Activated naive CD8-positive, alpha-beta T cell treated with anti-CD3 and anti-CD28 coated beads for 36 hours (primary cell): ENCODE measurements at places on chromosomes 1 and 21.

DNA sequence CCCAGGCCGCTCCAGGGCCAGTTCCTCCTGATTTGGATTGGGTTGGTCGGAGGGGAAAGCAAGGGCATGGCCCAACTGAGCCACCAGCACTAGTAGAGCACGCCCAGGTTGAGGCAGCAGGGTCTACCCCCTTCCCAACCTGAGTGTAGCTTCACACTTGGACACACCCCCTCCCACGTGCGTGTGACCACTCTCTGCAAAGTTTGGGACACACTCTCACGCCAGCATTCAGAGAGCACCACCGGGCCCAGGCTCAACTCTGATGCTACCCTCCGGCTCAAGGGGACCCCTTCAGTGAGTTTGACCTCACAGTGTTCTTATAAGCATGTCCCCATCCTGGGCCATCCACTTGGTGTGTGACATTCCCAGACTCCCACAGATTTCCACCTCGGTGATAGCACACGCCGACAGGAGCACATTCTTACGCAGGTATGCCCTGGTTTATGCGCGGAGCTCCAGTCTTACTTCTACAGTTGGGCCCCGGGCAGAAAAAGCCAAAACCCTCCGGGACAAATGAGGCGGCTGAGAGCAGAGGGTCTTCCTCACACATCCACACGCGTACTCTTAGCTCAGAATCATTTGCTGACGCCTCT, 3.0 kb upstream of the DMRTA2 start:
- DNase-seq, result no peak

DNA sequence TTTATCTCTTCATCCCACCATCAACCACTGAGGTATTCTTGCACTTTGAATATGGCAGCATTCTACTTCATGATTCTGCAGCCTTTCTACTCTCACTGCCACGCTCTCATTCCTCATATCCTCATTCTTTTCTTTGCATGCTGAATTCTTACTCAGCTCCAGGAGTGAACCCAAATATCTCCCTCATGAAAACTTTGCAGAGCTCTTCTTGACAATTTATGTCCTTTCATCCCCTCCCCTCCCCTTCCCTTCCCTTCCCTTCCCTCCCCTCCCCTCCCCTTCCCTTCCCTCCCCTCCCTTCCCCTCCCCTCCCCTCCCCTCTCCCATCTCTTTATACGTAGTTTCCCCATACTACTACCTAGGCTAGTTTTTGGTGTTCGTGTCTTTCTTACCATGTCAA, 363.9 kb downstream of the RYR2 start:
- DNase-seq, result no peak

DNA sequence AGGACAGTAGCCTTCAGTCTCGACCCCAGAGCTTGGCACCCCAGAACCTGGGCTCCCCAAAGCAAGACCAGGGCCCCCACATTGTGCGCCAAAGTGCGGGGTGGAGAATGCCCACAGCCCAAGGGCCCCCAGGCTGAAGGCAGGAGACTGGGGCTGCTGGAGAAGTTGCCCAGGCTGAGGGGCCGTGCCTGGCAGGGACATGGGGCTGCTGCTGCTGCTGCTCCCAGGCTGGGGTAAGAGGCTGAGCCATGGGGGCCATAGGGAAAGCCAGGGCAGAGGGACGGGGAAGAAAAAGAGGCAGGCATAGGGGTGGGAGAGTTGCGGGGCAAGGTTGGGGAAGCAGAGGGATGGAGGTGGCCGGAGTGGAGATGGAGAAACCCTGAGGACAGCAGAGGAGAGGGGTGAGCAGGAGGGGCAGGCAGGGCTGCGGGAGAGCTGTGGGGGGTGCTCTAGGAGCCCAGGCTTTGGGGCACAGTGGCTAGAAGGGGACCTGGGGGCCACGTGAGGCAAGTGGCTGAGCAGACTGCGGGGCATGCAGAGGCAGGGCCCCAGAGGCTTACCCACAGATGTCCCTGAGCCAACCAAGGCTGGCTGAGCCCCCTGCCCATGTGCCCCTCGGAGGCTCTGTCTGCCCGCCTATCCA, 18.9 kb downstream of the SLC27A3 start:
- DNase-seq, result no peak

DNA sequence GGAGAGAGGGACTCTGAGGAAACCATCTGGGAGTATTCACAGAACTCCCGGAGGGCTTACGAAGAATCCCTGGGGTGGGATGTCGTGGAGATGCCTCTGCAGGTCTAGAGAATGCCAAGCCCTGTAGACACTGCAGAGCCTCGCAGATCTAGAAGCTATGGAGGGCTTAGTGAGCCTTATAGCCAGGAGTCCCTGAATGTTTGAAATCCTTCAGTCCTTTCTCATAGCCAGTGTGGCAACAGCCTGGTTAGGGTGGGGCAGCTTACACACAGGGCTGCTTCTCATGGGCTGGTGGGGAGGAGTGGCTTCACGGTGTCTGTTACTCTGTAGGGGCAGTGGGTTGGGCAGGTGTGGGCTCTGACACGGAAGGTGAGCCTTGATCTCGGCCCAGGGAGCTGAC, 44.2 kb upstream of the KDM4A start:
- DNase-seq, result no peak

GRCh38 chr1:230917284-230918135, 49.2 kb upstream of the C1orf198 start:
- DNase-seq, result peak; percentile 52

DNA sequence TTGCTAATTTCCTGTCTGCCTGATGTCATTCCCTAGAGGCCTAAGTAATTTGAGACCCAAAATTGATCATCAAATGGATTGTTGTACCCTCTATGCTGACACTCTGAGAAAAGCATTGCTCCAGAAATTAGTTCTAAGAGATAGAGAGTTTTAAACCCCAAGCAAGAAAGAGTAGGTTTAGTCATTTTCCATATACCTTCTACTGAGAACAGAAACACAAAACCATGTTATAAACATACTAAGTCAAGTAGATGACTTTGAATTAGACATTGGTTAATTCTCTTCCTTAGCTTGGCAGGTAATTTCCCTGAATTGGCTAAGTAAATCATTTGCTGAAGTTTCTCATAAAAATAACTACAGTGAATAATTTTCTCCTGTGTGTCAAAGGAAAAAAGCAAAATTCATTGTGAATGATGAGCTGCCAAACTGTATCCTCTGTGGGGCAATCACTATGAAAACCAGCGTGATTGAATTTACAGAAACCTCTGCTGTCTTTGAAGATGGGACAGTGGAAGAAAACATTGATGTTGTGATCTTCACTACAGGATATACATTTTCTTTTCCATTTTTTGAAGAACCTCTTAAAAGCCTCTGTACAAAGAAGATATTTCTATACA, 20.1 kb downstream of the FMO4 start:
- no peak for DNase-seq

DNA sequence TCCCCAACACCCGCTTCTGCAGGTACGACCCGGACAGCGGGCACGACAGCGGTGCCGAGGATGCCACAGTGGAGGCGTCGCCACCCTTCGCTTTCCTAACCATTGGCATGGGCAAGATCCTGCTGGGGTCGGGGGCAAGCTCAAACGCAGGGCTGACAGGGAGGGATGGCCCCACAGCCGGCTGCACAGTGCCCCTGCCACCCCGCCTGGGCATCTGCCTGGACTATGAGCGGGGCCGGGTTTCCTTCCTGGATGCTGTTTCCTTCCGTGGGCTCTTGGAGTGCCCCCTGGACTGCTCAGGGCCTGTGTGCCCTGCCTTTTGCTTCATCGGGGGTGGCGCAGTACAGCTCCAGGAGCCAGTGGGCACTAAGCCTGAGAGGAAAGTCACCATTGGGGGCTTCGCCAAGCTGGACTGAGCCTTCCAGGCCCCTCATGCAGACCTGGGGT, 10.1 kb downstream of the TRIM46 start:
- no peak for DNase-seq

DNA sequence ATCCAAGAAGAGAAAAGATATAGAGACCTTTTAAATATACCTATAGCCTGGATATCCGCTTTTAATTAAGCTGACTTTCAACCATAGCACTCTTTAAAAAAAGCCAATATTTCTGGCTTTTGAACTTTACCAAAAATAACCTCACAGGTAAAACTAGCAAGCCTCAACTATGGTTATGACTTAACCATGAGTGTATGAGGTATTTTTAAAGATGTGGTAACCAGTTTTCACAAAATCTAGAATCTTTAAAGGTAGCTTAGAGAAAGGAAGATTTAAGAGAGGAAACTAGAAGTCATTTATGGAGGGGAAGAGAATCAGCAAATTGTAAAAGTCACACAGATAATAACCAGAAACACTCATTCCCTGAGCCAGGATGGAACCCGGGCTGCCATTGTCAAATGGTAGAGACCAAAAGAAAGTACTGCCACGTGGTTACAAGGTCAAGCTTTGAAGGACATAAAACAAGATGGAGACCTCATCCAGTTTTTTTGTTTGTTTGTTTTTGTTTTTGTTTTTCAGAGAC, 288.4 kb upstream of the RGS18 start:
- no peak for DNase-seq

DNA sequence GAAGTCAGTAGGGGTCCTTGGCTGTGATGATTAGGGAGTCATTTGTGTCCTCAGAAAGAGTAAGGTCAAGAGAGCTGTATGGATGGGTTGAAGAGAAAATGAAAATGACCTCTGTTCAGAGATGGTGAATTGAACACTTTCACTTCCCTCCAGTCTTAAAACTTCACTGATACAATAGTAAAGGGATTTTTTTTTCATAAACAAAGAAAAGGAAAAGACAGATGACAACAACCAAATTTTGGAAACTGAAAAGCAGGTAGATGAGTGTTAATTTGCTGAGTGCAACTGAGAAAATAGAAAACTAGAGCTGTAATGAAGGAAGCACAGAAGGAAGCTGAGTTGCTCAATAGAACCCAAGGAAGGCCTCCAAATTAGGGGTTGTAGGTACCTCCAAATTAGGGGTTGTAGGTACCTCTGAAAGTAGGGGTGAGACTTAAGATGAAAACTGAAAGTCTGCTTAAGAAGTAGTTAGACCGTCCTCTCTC, 14.8 kb upstream of the S1PR1 start:
- no peak for DNase-seq

- no peak for DNase-seq
Observed at GRCh38 chr1:52590266-52590665, 11.9 kb upstream of the GPX7 start.

DNA sequence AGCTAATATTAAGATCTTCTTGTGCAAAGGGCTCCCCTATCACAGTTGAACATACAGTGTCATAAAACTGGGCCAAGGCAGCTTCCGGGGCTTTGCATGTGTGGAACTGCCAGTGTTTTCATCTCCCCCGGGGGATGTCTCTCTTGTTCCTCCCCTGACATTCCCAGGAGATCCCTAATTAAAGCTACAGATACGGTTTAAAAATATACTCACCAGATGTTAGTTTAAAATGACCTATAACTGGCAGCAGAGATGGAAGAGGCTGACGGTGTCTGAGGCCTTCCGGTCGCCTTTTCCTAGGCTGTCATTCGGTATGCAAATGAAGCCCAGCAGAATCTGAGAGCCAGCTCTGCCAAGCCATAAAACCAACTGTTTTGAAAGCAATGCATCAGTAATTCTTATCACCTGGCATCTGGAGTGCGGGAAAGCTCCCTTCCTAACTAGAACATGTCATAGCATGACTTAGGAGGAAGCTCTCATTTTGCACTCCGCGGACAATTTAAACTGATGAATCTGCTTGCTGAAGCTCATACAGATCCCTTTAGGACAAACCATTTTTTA, 436.5 kb upstream of the VAMP3 start:
- DNase-seq, result no peak

GRCh38 chr1:52479076-52479475, 73.8 kb downstream of the TUT4 start:
- DNase-seq, result no peak

- no peak for DNase-seq
Observed at GRCh38 chr21:38794978-38795377, 10.8 kb upstream of the ETS2 start.

GRCh38 chr1:31441558-31441957, 28.5 kb downstream of the SERINC2 start:
- no peak for DNase-seq

DNA sequence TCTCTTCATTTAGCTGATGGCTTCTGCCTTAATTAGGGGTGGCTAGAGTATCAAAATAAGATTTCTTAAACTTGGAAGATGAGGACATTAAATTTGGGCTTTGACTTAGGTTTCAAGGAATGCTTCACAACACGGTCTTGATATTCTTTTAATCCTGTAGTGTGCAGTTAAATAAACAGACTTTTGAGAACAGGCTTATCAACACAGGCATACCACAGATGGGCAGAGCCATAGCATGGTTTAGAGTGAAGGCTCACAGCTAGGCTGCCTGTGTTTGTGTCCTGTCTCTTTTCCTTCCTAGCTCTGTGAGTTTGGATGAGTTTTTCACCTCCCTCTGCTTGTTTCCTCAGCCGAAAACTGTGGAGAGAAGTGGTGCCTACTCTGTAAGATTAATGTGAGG, 102.3 kb upstream of the IPO9 start:
- DNase-seq, result no peak

DNA sequence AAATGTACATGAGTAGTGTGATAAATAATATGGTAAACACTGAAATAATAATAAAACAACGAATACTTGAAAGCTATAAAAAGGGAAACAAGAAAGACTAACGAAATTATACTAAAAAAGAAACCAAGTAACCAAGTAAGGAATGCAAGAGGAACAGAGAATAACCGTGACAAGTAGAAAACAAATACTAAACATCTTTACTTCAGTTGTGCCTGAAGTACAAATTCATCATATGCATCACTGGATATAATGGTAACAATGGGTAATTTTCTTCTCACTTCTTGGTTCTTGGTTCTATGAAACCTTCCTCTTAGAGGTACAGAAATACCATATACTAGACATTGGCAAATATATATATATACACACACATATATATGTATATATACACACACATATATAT, 1093.6 kb upstream of the B3GALT2 start:
- no peak for DNase-seq

DNA sequence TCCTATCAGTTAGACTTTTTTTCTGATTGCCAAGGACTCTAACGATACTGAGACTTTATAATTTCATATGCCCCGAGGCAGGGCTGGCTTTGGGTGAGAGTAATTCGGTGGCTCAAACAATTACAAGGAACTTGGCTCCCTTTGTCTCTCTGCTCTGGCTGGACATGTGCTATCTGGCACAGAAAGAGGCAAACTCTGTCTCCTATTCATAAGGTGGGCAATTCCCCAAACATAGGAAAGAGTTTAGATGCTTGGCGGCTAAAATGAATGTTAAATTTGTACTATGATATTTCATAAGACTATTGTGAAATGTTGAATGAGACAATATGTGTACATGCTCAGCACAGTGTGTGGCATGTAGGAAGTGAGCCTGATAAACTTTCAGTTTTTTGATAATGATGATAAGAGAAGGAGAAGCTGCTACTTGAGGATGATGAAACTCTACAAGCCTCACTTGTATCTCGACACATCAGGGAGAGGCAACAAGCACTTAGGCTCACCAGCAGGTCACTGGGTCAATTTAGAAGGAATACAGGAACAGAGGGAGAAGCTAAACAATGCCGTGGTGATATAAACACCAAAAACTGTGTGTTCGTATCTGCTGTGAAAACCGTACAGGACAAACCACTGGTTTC, 12.6 kb upstream of the NTPCR start:
- DNase-seq, result no peak

- no peak for DNase-seq
Observed at GRCh38 chr1:16293538-16293937, 56.6 kb upstream of the CPLANE2 start.

- no peak for DNase-seq
Observed at GRCh38 chr1:163922743-163923201, 601.0 kb downstream of the NUF2 start.

- no peak for DNase-seq
Observed at GRCh38 chr21:35538386-35538785, 489.3 kb upstream of the RUNX1 start.
